ENCODE measurements at places on chromosomes 16 and 17.

DNA sequence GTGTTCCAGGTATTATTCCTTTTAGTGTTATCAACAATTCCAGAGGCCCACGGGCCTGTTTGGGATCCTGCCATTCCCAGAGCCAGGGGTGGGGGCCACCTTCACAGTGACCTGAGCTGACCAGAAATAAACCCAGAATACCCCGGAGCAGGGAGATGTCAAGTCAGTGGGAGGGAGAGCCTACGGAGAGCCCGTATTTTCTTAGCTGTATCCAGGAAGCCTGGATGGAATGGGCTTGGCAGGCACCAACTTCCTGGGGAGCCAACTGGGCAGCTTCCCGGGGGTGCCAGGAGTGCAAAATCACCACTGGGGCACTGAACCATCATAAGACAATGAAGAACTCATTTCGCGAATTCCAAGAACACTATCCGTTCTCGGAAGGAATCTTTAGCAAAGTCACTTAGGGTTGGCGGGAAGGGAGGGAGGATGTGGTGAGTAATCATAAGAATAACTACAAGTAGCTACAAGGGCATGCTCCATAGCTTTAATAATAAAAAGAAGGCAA is 13.2 kb upstream of the MRTFB start:
- DNase-seq, result no peak

GRCh38 chr16:68309799-68310198 is 947 bp downstream of the SLC7A6OS start:
- no peak for DNase-seq

GRCh38 chr17:64007838-64008282 is 9.7 kb downstream of the PRR29 start:
- DNase-seq, result no peak

GRCh38 chr17:38748149-38748891 is at the start of gene PCGF2:
Gene PCGF2 (minus strand): TSS chr17:38748336. CDS start chr17:38740402, 7,934 bp downstream.
- DNase-seq, result peak; percentile 93

- peak; percentile 38 for DNase-seq
Measured at GRCh38 chr16:55056585-55057401, 126.1 kb downstream of the IRX5 start.

- DNase-seq, result no peak
Measured at GRCh38 chr17:27457731-27458523, 1.7 kb downstream of the KSR1 start.

DNA sequence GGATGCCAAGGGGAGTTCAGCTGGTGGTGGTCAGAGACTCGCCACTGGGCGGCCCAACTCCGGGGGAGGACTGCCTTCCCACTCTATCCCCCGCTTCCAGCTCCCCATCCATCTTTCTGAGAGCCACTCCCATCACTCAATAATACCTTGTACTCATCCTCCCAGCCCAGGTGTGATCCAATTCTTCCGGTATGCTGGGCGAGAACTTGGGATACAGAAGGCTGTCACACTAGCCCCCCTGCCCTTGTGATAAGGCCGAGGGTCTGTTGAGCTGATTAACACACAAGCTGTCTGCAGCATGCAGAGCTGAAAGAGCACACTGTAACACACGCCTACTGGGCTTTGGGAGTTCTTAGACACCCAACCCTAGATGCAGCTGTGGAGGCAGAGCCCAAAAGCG is 460.4 kb upstream of the EEF2KMT start:
- no peak for DNase-seq

DNA sequence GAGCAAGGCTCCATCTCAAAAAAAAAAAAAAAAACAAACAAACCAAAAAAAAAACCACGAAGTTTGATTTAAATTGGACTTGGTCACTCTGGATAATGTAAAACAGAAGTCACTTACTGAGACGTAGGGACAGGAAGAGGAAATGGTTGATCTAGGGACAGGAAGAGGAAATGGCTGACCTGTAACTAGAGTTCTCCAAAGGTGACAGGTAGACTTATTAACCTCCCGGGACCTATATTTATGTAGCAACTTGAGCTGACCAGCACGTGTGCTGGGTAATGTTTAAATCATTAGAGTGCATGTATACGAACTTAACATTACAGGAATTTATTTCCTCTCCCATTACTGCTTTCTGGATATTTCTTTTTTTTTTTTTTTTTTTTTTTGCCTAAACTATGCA is 81.5 kb upstream of the DHX40 start:
- no peak for DNase-seq

- peak; percentile 8 for DNase-seq
Measured at GRCh38 chr17:66671156-66671555, 163.8 kb upstream of the CACNG5 start.

GRCh38 chr17:7922845-7923628 is 6.6 kb downstream of the KCNAB3 start:
- no peak for DNase-seq

All from NT2/D1 (cell line).